NCI-H446 treated with DMSO at 0.1 percent for 48 hours (cell line): ENCODE measurements at places on chromosomes 13 and 19.
A peak's percentile ranks its signal among the peaks of the same experiment; 100 is the strongest.

- no peak for DNase-seq
Measured at GRCh38 chr19:50994129-50994528, 7.3 kb downstream of the KLK8 start.

DNA sequence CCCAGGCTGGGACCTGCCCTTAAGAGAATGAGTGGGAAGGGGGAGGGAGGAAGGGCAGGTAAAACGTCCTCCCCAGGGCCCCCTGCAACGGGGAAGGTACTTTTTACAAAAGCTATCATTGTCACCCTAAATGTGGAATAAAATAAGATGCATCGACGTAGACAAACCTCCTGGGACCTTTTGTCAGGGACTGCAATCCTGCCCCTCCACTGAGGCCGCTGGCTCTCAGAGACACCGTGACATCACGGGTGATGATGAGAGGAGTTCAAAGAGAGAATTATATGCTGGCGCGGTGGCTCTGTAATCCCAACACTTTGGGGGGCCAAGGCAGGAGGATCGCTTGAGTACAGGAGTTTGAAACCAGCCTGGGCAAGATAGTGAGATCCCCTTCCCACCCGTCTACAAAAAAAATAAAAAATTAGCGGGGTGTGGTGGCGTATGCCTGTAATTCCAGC, 1.8 kb upstream of the MYBPC2 start:
- no peak for DNase-seq

GRCh38 chr19:17515408-17516149, 4.1 kb downstream of the PGLS start:
- no peak for DNase-seq

- DNase-seq: no peak
Measured at GRCh38 chr19:12995596-12996405, 526 bp downstream of the NFIX start.

- DNase-seq: no peak
Measured at GRCh38 chr13:50676602-50677001, 166.9 kb downstream of the DLEU7 start.

- no peak for DNase-seq
Measured at GRCh38 chr13:107339209-107339608, 771.3 kb upstream of the ARGLU1 start.

- peak; percentile 27 for DNase-seq
Measured at GRCh38 chr19:46634045-46634655, 1.9 kb downstream of the GNG8 start.

GRCh38 chr19:4066176-4066606, 508 bp downstream of the ZBTB7A start:
- no peak for DNase-seq

DNA sequence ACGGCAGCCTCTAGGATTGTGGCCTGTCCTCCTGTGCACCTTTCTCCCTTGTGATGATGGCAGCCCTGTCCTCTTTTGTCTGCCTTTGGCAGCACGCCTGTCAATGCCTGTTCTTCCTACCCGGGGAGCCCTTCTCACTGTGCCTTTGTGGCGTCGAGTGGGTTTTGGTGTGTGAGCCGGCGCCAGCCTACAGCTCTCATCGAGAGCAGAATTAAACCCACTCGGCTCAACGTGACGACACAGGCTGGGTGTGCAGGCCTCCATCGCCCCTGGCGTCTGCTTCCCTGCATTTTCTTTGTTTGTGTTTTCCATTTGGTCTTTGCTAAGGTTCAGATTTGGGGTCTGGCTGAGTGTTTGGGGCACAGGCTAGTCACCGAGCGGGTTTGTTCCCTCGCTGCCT, 34.4 kb downstream of the AP1M1 start:
- no peak for DNase-seq

- no peak for DNase-seq
Measured at GRCh38 chr13:73610799-73611592, 523.2 kb downstream of the KLF12 start.

DNA sequence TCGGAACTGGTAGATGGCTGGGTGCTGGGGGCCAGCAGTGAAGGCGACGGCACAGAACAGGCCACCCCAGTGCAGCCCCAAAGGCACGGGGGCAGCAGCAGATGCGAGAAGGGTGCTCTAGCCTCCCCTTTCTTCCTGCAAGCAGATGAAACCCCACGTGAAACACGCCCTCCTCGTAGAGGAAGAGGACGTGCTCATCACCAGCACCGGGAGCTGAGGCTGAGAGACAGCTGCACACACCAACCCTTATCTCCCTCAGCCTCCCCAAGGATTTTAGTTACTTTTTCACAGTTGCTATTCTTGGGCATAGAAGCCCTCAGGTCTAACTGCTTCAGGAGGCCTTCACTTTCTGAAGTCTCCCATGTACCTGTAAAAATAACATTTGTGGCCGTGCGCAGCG, 11.9 kb downstream of the ZNF787 start:
- no peak for DNase-seq

DNA sequence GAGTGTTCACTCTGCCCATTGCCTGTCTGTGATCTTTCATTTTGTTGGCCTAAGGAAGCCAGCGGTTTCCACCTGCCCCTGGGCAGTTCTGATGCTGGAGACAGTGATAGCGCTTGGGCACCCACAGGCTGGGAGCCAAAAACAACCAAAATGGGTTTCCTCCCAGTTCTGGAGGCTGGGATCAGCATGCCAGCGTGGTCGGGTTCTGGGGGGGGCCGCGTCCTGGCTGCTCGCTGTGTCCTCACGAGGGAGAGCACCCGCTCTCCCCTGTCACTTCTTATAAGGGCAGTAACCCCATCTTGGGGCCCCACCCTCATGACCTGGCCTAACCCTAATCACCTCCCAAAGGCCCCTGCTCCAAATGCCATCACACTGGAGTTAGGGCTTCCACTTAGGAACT, 67.9 kb downstream of the RAB20 start:
- no peak for DNase-seq
